ENCODE measurements at places on chromosomes 4 and X.

GRCh38 chr4:38084877-38085711, 124.9 kb downstream of the PTTG2 start:
- DNase-seq, result no peak

DNA sequence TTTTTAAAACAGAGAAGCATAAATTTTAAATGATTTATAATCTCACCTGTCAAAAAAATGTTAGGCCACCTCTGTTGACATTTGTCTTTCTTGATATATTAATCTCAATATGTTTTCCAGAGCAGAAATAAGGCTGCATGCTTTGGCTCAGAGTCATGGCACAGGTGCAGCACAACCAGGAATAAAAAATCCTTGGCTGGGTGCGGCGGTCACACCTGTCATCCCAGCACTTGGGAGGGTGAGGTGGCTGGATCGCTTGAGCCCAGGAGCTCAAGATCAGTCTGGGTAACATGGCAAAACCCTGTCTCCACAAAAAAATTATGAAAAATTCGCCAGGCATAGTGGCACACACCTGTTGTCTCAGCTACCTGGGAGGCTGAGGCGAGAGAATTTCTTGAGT, 18.1 kb downstream of the CPLX1 start:
- DNase-seq, result no peak

- no peak for DNase-seq
Observed at GRCh38 chr4:184744236-184744635, 10.3 kb upstream of the CENPU start.

DNA sequence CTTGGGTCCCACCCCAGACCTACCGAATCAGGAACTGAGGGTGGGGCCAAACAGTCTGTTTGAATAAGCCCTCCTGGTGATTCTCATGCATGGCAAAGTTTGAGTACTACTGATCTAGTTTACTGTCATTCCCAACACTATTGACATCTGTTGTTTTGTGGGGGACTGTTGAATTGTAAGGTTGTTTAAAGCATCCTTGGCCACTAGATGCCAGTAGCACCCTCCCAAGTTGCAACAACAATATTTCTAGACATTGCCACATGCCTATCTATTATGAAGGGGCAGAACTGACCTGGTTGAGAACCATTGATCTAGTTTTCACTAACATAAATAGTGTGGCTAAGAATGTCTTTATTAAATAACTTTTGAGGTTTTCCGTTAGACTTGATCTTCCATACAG, 15.1 kb downstream of the TAF9B start:
- DNase-seq, result no peak

DNA sequence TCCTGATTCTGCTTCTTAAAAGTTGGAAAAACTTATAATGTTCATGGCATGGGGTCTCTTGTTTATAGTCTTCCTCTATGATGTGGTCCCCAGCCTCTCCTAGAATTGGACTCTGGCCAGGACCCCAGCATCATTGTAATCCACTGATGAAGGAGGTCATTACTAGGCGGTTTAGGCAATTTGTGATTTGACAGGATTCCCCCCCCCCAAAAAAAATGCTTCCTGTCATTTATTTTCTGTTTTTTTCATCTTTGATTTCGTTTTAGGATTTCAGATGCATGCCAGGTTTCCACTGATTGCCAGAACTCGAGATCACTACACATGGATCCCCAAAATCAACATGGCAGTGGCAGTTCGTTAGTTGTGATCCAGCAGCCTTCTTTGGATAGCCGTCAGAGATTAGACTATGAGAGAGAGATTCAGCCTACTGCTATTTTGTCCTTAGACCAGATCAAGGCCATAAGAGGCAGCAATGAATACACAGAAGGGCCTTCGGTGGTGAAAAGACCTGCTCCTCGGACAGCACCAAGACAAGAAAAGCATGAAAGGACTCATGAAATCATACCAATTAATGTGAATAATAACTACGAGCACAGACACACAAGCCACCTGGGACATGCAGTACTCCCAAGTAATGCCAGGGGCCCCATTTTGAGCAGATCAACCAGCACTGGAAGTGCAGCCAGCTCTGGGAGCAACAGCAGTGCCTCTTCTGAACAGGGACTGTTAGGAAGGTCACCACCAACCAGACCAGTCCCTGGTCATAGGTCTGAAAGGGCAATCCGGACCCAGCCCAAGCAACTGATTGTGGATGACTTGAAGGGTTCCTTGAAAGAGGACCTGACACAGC, 4.9 kb downstream of the SPRY1 start:
- no peak for DNase-seq

DNA sequence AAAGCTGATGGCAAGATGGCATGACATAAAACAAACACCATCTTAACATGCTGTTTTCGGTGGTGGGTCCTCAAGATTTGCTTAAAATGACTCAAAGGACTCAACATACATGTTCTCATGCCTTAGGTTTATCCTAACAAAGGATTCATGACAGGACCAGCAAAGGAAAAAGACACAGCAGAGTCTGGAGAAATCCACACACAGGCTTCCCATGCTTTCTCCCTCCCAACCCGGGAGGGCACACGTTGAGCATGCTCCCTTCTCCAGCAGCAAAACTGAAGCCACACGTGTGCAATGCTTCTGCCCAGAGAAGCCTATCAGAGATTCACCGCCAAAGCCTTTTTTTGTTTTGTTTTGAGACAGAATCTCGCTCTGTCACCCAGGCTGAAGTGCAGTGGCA, 39.9 kb downstream of the SAT1 start:
- no peak for DNase-seq

GRCh38 chr4:26878794-26879391, 18.3 kb downstream of the STIM2 start:
- no peak for DNase-seq

DNA sequence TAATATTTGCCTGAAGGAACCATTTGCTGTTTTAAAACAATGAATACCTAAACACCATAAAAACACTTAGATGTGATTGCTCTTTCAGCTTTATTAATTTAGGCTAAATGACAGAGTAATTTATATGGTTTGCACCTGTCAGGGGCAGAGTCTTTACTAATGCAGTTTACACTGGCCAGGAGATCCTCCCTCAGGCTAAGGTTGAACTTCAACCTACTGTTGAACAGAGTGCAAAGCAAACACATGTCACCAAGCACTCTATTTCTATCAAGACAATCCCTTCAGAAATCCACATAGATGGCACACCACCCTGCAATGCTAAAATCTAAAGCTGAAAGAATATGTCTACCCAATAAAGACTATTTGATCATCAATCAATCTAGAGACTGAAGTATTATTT, 147.3 kb downstream of the KLHL13 start:
- no peak for DNase-seq

- no peak for DNase-seq
Observed at GRCh38 chr4:94813221-94813620, 55.5 kb downstream of the BMPR1B start.
